ENCODE measurements at places on chromosomes 1 and 21.

GRCh38 chr1:244497805-244498204 is 36.7 kb downstream of the CATSPERE start:
- no peak for DNase-seq

DNA sequence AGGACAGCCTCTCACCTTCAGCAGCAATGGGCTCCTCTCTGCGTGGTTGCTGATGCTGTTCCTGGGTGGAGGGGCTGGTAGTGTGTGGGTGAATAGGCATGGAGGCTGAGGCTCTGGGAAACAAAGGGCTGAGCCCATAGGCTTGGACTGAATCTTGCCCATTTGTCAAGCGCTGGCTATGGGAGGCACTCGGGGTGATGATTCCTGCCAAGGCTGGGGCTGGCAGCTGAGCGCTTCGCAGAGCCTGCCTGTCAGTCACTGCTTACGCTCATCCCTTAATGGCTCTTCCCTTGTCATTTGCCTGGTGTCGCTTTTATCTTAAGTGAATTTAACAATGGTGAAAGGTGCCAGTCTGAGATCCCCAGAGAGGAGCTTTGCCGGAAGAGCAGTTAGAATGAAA is 353.3 kb downstream of the PBX1 start:
- DNase-seq: no peak

- DNase-seq: no peak
Measured at GRCh38 chr1:172845371-172845770, 186.5 kb downstream of the FASLG start.

DNA sequence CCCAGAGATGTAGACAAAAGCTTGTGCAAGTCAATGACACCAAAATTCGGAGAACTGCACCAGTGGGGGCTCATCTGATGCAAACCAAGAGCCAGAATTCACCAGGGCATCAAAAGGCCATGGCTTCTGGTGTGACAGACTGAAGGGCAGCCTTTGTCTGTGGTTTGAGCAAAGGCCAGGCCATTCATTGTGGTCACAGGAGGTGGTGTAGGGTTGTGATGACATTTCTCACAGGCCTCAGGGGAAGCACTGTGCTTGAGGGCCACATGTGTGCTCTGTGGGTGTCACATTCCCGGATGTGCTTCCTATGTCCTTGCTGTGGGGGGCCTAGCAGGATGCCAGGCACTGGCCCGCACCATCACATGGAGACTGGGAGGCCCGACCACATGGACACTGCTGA is 22.5 kb upstream of the KCNE1 start:
- no peak for DNase-seq

DNA sequence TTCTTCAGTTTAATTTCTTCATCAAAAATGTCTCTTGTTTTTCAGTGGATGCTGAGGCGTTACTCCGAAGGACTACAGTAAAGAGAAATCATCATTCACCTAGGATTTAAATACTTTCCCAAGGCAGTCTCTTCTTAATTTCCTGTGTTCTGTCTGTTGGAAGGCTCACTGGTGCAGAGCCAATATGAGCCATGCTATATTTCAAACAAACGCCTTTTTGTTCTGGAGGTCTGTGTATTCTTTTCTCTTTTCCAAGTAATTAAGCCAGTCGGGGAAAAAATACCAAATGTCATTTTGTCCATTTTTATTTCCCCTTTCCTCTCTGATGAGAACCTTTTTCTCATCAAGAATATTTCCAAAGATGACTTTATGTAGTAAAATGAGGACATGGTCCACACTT is 206.5 kb downstream of the RWDD3 start:
- DNase-seq: no peak

GRCh38 chr1:3005771-3006170 is 15.5 kb upstream of the ACTRT2 start:
- DNase-seq: no peak

GRCh38 chr1:59323879-59324278 is 27.0 kb downstream of the FGGY start:
- no peak for DNase-seq

All from NCI-H1092 treated with DMSO at 0.1 percent for 48 hours (cell line).